Skin of body (tissue), 3 donors: ENCODE measurements at places on chromosomes 4 and X. TPM values are rescaled to one million over a fixed set of nuclear protein-coding genes. Genes with fewer than 3 reads are reported as not detected.

- no peak for DNase-seq
Observed at GRCh38 chr4:154183264-154183663, 308.3 kb downstream of the DCHS2 start.

DNA sequence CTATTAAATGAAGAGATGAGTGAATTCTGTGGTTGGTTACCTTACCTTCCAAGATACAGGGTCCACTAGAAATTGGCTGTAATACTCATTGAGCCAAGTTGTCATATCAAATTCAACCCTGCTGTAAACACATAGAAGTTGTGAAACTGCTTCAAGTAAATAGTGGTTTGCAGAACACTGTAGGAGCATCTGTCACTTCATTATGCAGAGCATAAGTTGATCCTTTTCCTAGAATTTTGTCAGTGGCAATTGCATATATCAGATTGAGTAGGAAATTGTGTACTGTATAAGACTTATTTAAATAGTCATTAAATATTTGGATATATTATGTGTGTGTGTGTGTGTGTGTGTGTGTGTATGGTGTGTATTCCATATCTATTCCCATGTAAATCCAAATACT lies 8.8 kb upstream of the XK start:
- DNase-seq = no peak

DNA sequence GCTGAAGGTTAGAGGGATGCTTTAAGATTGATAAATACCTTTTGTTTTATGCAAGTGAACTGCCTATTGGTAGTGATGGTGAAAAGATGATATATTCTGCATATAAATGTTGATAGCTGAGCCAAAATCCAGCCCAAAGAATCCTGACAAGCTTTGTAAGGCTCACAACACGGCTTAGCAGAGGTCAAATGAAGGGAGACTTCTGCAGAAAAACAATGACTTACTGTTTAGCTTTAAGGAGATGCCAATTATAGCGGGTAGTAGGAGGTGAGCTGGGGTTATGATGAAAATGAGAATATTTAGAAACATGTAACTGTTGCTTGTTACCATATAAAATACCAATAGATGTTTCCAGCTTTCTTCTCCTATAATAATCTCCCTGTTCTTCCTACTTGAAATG lies 97.1 kb downstream of the AFF1 start:
- DNase-seq = no peak

Gene TCP11X1
- total RNA-seq = not detected

Gene NUDT11
- total RNA-seq = 7.3 TPM

Gene FAM90A26
- total RNA-seq = not detected
